Muscle of arm (tissue), 14 donors: ENCODE measurements at places on chromosomes 1 and 21. TPM values are rescaled to one million over a fixed set of nuclear protein-coding genes. Genes with fewer than 3 reads are reported as not detected.

GRCh38 chr1:236165238-236165981 is 23.1 kb downstream of the GPR137B start:
- DNase-seq, result no peak

GRCh38 chr1:245432228-245432875 is 277.6 kb downstream of the KIF26B start:
- DNase-seq, result no peak

DNA sequence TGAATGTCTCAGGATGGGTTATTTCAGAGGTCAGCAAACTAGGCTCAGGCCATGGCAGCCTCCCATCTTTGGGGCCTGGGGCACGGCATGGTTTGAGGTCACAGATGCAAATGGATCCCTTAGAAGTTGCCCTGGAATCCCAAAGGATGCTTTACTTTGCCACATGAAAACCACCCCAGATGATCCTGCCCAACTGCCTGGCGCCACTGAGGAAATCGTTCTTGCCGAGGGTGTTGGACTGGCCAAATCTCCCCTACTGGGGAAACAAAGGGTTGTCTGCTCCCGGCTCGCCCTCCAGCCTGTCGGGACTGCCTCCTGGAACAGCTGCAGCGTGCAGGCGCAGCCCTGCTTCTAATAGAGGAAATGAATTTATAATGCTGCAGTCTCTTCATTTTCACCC is 173.0 kb upstream of the LMO4 start:
- no peak for DNase-seq

DNA sequence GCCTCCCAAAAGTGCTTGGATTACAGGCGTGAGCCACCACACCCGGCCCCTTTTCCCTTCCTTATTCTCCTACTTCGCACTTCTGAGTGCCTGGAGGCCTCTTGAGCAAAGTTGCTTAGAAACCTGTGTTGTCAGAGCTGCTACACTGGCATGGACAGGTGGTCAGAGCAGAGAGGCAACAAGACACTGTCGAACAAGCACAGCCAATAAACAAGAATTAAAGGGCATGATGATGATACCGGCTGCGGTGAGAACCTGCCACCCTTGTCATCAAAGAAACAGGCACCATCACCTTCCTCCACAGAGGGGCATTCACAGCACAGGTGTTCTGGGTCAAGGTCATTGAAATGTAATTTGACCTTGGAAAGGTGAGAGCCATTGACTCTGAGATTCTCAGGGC is 23.3 kb downstream of the STUM start:
- no peak for DNase-seq

DNA sequence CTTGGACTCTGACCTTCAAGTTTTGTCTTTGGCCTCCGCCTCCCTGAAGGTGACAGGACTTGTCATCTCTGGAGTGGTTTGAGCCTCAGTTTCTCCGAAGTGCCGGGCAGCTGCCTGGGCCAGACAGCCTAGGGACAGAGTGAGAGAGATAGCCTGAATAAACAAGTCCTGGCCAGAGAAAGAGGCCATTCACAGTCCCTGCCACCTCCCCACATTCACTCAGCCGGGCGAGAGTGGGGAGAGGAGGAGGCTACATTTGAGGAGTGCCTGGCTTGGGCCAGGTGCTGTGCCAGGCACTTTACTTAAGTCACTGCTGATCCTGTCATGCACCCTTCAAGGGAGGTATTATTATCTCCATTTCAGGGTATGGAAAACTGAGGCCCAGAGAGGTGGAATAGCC is 3.5 kb downstream of the EXTL1 start:
- no peak for DNase-seq

GRCh38 chr1:199089393-199090122 is 450.7 kb downstream of the PTPRC start:
- DNase-seq, result no peak

DNA sequence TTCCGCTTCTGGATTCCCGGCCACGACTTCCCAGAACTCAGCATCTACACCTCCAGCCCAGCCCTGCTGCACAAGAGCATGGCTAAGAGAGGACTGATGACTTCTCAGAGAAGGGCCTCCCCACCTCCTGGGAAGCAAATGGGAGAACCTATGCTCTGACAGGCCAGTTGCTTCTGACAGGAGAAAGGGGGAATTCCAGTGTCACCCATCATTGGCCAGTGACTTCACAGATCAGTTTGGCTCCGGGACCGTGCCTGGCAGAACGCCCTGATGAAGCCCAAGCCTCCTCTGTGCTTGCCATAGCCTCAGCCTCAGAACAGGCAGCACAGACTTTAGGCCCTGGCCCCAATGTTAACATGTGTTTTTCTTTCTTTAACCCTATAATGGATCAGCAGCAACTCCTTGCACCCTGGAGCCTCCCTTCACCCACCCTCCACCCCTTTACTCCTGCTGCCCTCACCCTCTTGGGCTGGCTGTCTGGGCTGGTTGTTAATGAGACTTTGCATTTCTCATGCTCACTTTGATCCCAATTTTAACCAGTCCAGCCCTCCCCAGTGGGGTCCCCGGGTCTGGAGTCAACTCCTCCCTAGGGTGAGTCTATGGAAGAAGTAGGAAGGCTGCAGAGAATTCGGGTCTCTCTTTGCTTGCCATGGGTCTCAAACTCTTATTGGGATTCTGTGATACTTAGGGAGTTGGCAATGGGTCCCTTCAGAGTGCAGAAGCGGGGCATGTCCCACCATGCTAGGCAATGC is 42.7 kb upstream of the SLC30A1 start:
- DNase-seq, result no peak

- peak; percentile 84 for DNase-seq
Measured at GRCh38 chr1:241934201-241934848, 23.2 kb upstream of the BECN2 start.

Gene MSH4
- 1.1 TPM for polyA plus RNA-seq

Gene COL24A1
- polyA plus RNA-seq, result 3.2 TPM

DNA sequence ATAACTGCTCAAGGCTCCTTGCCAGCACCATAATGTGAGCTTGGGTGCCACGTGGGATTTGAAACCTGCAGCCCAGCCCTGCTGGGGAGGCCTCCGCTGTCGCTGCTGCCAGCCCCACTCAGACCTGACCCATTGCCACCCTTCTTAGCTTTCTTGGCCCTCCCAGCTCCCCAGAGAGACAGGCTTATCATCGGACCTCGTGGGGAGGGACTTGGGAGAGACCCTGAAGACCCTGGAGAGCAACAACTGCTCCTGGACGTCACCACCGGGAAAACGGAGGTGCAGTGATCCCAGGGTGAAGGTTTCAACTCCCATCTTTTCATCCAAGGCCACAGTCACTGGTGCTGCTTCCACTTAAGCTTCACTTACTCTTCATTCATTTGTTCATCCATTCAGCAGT is 596.1 kb downstream of the PTPRU start:
- no peak for DNase-seq
